ENCODE measurements at places on chromosomes 7 and 10. TPM values are rescaled to one million over a fixed set of nuclear protein-coding genes. Genes with fewer than 3 reads are reported as not detected.

GRCh38 chr10:3955955-3956617 lies 171.1 kb upstream of the KLF6 start:
- DNase-seq, result no peak

DNA sequence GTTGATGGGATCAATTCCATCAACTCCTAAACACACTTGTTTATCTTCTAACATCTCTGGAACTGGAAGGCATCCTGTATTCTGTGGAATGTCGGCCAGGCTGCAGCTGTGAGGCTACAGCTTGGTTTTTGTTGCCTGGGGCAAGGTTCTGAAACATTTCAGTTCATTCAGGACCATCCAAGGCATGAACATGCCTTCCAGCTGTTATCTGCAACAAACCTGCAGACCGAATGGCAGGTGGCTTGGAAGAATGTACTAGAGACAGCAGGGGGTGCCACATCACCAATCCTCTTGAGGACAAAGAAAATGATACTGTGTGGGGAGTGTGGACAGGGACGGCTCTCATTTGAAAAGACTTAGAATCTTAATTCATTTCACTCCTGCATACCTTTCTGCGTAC lies 12.4 kb downstream of the PAPOLB start:
- peak; percentile 52 for DNase-seq

Gene FGF8
- total RNA-seq, result not detected

Gene RHBDD2
- 25.0 TPM for total RNA-seq

DNA sequence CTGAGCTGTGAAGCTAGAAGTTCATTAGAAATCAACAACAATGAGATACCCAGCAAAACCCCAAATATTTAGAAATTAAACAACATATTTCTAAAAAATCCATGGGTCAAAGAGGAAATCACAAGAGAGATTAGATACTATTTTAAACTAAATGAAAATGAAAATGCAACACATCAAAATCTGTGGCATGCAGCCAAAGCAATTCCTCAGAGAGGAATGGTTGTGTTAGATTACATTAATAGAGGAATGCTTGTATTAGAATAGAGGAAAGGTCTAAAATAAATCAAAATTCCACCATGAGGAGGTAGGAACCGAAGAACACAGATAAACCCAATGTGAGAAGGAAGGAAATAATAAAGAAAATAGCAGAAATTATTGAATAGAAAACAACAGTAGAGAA lies 642.1 kb upstream of the GALNT17 start:
- peak; percentile 61 for DNase-seq

Gene FAM237B
- total RNA-seq, result not detected

All from stomach (tissue), 19 donors.